ENCODE measurements at places on chromosomes 5 and 9.

- DNase-seq, result no peak
These were observed 24.5 kb upstream of the FCN1 start for GRCh38 chr9:134942011-134942787.

DNA sequence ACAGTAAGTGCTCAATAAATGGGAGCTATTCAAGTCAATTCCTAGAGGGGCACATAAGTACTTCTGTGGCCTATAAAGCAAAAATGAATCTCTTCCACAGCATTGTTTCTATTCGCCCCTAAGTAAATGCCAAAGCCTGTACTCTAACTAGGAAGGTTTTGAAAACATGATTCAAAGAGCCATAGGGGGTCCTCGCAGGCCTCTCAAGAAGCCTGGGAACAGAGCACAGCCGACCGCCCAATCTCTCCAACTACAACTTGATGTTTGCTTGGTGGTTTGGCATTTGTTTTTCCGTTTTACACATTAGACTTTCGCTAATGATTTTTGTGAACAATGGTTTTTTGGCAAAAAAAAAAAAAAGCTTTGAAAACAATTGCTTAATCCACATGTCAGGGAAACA lies 19.4 kb downstream of the EFNA5 start:
- no peak for DNase-seq

- DNase-seq, result peak; percentile 55
These were observed 22.2 kb downstream of the SCAI start for GRCh38 chr9:125121146-125121545.

GRCh38 chr9:115042781-115043509 lies 75.0 kb downstream of the TNC start:
- DNase-seq, result no peak

DNA sequence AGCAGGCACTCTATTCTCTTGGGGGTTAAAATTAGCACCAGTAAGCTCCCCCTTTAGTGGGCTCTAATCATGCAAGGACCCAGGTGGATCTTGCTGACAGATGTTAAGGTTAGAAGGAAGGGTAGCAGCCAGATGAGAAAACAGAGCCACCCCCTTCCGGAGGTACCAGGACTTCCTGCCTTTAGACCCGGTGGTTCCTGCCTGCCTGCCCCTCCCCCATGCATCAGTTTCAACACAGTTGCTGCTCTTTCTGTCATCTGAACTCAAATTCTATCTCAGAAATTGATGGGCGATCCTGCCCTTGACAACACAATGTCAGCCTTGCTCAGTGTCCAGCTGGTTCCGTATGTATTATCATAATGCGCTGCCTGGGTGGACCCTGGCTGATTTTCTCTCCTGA lies 287.3 kb downstream of the EBF1 start:
- DNase-seq, result peak; percentile 70

GRCh38 chr5:62608529-62609511 lies 30.2 kb downstream of the LRRC70 start:
- DNase-seq, result no peak

DNA sequence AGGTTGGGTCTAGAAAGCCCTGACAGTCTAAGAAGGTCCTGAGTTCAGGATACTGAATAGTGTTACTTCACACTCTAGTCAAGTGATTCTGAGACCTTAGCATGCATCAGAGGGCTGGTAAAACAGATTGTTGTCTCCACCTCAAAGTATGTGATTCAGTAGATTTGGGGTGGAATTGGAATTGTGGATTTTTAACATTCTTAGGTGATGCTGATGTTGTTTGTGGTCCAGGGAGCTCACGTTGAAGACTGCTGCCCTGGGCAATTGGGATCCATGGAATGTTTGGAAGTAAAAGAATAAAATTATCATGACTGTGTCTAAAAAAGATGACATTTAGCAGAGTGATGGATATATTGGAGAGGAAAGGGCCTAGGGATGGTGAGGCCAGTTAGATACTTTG lies 75.6 kb downstream of the VCAN start:
- DNase-seq, result no peak

- DNase-seq, result no peak
These were observed 2.0 kb downstream of the SEMA6A start for GRCh38 chr5:116572350-116573278.

- peak; percentile 29 for DNase-seq
These were observed at the start of gene PCDHB14 for GRCh38 chr5:141223112-141223783. TSS of gene PCDHB14 (plus strand) at chr5:141223343. CDS start at chr5:141223506, 163 bp downstream.

DNA sequence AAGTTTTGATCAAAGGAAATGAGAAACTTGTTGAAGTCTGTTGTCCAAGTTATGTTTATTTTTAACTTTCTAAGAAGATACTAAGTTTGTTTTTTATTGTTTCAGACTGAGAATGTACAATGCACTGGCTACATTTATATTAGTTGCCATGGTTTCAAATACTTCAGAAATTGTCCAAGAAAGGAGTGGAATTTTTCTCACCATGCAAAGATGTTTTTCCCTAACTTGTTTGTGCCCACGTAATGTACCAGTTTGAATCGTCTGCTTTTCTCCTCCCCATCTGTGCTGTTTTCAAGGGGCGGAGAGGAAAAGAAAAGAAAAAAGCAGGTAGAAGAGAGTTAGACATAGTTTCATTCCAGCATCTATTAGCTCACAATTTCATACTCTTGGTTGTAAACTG lies 407.0 kb downstream of the KCTD16 start:
- no peak for DNase-seq

DNA sequence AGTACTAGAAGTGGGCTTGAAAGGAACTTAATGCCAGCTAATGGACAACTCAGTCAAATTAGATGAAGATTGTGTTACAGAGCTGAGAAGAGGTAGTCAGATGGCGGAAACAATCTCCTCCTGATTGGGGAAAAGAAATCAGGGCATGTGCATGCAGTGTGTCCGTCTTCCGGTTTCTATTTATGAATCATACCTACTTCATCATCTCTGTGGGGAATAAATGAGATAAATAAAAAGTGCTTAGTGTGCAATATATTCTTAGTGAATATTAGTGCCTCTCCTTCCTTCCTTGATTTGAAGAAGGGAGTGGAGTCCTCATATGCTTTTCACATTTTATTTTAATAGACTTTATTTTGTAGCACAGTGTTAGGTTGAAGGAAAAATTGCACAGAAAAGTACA lies 108.7 kb upstream of the NFIL3 start:
- no peak for DNase-seq

DNA sequence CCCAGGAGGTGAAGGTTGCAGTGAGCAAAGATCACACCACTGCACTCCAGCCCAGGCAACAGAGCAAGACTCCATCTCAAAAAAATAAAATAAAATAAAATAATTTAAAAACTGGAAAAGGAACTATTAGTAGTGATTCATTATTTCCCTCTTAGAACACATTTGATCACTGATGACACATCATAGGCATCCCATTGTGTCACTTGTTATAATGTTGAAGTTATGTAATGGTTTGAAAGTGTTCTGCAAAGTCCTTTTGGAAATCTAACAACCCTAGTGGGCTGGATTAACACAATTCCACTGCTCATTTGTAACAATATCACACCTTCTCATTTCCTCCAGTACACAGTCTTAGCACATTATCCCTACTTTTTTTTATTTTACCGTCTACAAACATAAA lies 81.8 kb upstream of the LMNB1 start:
- no peak for DNase-seq

DNA sequence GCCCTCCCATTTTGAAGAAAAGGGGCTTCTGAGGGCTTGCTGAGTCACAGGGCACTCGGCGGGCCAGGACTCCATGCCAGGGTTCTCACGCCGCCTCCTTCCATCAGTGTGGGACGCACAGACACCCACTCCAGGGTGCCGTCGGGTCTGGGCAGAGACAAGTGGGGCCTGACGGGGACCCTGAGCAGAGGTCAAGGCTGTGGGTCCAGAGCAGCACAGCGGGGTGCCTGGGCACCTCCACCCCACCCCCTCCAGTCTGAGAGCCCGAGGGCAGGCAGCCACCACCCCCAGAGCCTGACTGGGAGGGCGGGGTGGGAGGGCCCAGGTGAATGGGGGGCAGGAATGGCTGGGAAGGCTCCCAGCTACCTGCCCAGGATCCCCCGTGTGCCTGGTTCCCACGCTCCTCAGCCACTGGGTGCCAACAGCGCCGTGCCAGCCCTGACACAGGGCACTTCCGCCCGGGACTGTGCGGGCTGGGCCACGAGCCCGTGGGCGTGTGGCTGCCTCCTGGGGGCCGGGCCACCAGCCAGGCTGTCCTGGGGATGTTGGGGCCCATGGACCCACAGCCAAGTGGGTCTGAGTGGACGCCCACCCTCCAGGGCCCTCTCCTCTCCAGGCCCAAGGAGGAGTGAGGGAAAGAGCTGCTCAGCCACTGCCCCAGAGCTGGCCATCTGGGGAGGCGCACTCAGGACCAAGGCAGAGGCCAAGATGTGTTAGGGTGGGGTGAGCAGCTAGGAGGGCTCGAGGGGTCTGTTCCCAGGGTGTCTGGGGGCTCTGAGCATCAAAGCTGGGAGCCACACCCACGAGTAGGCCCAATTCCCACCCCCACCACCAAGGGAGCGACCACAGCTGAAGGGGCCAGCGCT lies 10.1 kb upstream of the NRARP start:
- no peak for DNase-seq

GRCh38 chr9:16879416-16879815 lies 8.9 kb upstream of the BNC2 start:
- no peak for DNase-seq

DNA sequence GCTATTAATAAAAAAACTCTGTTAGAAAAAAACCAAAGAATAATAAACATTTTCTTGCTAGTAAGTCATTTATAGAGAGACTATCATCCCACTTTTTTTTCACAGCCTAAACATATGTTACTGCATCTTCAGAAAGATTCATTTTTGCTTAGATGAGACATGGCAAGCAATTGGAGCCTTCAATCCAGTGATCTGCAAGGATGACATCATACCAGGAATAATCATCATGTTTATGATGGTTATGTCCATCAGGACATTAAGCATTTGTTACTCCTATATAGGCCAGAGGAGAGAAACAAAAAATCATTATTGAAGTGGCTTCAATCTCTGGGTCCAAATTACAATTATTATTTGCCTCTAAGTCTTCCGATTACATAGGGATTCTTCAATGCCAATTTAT lies 626.3 kb upstream of the CCNG1 start:
- DNase-seq, result no peak

DNA sequence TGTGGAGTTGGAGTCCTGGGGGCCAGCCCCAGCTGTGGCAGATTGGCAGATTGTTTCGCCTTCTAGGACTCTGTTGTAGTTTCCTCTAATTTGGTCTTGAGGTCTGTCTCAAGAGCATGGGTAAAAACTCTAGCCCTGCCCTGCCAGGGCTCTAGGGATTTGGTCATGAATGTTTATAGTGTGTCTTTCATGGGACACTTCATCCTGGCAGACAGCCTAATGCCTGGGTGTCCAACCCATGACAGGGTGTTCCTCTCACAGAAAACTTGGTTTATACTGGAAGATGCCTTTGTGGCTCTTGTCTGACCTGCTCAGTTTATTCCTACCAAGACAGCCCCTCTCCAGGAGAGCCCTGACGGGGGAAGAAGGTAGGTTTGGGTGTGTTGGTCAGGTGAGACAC lies 45.5 kb downstream of the GALNT12 start:
- no peak for DNase-seq

- DNase-seq, result no peak
These were observed 58.8 kb downstream of the GARNL3 start for GRCh38 chr9:127323393-127323792.

DNA sequence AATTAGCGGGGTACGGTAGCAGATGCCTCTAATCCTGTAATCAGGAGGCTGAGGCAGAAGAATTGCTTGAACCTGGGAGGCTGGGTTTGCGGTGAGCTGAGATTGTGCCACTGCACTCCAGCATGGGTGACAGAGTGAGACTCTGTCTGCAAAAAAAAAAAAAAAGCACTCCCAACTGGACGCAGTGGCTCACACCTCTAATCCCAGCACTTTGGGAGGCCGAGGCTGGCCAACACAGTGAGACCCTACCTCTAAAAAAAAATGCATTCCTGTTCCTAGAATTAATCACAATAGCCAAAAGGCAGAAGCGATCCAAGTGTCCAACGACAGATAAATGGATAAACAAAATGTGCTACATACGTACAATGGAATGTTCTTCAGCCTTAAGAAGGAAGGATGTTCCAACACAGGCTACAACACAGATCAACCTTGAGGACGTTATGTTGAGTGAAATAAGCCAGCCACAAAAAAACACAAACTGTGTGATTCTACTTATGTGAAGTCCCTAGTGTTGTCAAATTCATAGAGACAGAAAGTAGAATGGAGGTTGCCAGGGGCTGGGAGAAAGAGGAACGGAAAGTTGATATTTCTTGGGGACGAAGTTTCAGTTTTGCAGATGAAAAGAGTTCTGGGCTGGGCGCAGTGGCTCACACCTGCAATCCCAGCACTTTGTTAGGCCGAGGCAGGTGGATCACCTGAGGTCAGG lies 13.8 kb downstream of the FAM78A start:
- DNase-seq, result no peak

DNA sequence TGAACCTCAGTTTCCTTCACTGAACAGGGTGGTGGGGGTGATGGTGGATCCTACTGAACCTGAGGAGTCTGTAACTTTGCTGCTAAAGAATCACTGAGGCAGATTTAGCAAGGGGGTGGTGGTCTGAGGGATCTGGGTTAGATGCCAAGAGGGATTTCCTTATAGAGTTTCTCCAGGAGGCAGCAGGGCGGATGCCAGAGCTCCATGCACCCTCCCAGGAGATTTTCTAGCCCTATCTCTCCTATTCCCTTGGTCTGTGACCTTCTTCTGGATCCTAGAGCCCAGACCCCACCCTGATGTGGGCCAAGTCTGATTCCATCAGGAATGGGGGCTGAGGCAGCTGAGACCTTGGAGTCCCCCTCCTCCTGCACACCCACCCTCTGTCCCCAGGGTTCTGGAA lies 6.0 kb downstream of the PTGS1 start:
- DNase-seq, result no peak

GRCh38 chr9:5879419-5880181 lies 11.1 kb upstream of the MLANA start:
- DNase-seq, result no peak

- DNase-seq, result no peak
These were observed 761.3 kb upstream of the DMAC1 start for GRCh38 chr9:8560560-8561525.

GRCh38 chr9:134626571-134627416 lies 14.8 kb upstream of the COL5A1 start:
- DNase-seq, result no peak
